Stimulated activated CD4-positive, alpha-beta T cell treated with anti-CD3 and anti-CD28 coated beads, Interleukin-2, amount 100 ng/mL, for 24 hours (primary cell): ENCODE measurements at places on chromosomes 6 and 20.

GRCh38 chr6:149680503-149680902 is 32.0 kb upstream of the KATNA1 start:
- DNase-seq, result no peak

DNA sequence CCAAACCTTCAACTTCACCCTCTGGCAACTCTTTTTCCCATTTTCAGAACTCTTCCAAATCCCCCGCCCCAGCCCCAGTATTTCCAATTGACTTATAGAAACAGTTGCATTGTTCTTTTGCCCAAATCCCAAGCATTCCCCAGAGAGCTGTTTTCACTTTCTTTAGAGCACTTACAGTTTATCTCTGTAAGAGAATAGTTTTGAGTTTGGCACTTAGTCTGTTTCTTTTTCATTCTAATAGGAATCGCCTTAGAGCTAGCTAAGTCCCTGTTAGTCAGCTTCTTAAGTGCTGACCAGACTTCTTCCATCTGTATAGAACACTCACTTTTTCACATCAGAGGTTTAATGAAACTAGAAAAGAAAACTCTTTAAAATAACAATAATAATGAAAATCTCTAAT is 374.2 kb upstream of the FLRT3 start:
- no peak for DNase-seq

GRCh38 chr20:41443691-41444090 is 77.1 kb upstream of the EMILIN3 start:
- no peak for DNase-seq

GRCh38 chr6:30590509-30590908 is 19.3 kb downstream of the ABCF1 start:
- DNase-seq, result no peak

- DNase-seq, result no peak
These were observed 90.8 kb downstream of the FAM50B start for GRCh38 chr6:3939964-3940363.

DNA sequence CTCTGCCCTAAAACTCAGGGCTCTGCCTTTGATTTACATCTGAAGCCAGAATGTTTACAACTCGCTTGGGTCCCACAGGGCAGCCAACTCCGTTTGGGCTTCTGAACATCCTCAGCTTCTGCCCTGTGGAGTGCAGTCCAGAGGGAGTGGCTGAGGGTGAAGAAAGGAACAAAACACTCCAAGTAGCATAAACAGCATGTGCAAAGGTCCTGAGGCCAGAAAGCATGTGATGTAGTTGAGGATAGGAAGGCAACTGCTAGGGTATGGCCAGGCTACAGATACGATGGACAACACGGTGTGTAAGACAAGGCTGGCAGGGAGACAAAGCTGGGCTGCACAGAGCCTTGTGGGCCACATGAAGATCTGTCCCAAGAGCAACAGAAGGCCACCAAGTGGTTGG is 12.5 kb downstream of the JAG1 start:
- no peak for DNase-seq
